Epithelial cell of prostate (primary cell): ENCODE measurements at places on chromosomes 5 and 9.
A peak's percentile ranks its signal among the peaks of the same experiment; 100 is the strongest.

- DNase-seq: no peak
These were observed at the start of gene TEK for GRCh38 chr9:27108981-27109541. Gene TEK (plus strand): TSS chr9:27109225. CDS start chr9:27109591, 366 bp downstream.

DNA sequence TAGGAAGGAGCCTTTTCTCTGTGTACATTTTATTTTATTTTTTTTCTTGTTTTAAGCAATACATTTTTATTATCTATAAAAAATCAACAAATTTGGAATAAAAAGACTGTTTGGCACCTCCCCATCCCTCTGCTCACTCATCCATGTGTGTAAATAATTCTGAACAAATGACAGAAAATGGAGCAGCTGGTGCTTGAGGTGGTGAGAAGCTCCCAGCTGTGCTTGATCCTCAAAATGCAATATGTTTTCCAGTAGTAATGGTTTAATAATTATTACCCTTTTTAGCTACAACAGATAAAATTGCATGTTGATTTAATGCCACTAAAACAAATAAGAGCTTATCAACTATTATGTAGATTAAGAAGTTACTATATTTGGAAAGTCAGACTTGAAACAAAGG, 132.5 kb downstream of the CDH18 start:
- no peak for DNase-seq

GRCh38 chr5:44542470-44542869, 153.2 kb upstream of the FGF10 start:
- DNase-seq: no peak

GRCh38 chr5:114362197-114362976, 517 bp downstream of the KCNN2 start:
- DNase-seq: no peak

DNA sequence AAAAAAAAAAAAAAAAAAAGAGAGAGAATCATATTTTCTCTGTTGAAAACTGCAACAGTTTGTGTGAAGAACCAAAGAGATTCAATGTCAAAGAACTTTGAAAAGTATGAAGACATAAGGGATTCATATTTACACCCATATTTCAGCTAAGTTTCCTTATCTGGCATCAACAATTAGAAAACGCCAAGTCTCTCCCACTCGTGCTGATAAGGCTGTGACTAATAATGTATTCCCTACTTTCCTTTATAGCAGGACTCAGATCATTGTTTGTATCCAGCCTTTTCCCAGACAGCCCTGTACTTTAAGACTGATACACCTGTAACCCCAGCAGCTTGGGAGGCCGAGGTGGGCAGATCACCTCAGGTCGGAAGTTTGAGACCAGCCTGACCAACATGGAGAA, 54.1 kb upstream of the STK32A start:
- no peak for DNase-seq

GRCh38 chr5:115875447-115875846, 33.7 kb downstream of the AP3S1 start:
- DNase-seq: no peak

- DNase-seq: no peak
These were observed 250.1 kb downstream of the PBX3 start for GRCh38 chr9:125997196-125997823.

DNA sequence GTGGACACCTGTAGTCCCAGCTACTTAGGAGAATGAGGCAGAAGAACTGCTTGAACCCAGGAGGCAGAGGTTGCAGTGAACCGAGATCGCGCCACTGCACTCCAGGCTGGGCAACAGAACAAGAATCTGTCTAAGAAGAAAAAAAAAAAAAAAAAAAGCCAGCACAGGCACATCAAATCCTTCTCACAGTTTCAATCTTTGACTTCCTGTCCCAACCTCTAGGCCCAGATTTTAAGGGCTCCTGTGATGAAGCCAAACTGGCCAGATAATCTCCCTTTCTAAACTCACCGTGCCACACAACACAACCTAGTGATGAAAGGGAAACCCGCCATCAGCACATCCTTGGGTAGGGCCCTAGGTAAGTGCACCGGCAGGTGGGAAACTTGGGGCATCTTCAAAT, 58.1 kb downstream of the ROR2 start:
- DNase-seq: no peak

DNA sequence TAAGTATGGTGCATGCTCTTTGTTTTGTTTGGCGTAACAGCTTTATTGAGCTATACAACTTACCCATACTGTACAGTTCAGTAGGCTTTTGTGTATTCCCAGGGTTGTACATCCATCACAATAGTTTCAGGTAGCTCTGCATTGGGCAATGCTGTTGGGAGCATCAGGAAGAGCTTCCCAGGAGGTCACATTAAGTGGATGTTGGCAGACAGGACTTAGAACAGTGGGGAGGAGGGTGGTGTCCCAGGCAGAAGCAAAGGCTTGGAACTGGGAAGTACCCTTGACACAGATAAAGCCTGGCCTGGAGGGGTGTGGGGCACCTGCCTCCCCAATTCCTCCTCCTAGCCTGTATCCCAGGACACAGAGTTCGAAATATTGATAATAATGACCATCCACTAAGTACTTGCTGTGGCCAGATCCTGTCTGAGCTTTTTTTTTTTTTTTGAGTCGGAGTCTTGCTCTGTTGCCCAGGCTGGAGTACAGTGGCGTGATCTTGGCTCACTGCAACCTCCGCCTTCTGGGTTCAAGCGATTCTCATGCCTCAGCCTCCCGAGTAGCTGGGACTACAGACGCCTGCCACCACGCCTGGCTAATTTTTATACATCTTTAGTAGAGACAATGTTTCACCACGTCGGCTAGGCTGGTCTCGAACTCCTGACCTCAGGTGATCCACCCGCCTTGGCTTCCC, 1.3 kb downstream of the BBLN start:
- DNase-seq: no peak

DNA sequence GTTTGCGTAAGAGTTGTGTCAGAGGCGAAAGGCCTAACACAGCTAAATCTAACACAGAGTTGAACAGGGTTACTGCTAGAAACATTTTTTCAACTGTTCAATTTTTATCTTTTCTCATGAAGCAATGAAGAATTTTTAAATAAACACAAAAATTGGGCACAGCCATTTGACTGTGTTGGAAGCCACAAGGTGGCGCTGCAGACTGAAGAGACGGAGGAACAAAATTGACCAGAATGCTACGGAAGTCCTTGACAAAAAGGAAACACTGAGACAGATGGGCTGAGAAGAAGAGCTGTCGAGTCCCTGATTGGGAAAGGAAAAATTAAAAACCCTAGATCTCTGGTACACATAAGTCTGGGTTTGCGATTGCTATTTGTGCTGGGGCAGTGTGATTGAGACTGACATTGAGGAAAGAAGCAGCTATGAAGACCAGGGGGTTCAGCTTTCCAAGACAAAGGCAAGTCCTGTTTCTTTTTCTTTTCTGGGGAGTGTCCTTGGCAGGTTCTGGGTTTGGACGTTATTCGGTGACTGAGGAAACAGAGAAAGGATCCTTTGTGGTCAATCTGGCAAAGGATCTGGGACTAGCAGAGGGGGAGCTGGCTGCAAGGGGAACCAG, at the start of gene PCDHB9:
PCDHB9 (plus strand) TSS at position 265 of the 616 bp plus-strand sequence; CDS start at position 423, 158 bp downstream.
- no peak for DNase-seq

GRCh38 chr5:131538177-131538593, 96.8 kb downstream of the RAPGEF6 start:
- peak; percentile 69 for DNase-seq

GRCh38 chr5:125011947-125012346, 265.5 kb upstream of the ZNF608 start:
- DNase-seq: no peak

- DNase-seq: no peak
These were observed 82.3 kb downstream of the MACIR start for GRCh38 chr5:103340717-103341388.

DNA sequence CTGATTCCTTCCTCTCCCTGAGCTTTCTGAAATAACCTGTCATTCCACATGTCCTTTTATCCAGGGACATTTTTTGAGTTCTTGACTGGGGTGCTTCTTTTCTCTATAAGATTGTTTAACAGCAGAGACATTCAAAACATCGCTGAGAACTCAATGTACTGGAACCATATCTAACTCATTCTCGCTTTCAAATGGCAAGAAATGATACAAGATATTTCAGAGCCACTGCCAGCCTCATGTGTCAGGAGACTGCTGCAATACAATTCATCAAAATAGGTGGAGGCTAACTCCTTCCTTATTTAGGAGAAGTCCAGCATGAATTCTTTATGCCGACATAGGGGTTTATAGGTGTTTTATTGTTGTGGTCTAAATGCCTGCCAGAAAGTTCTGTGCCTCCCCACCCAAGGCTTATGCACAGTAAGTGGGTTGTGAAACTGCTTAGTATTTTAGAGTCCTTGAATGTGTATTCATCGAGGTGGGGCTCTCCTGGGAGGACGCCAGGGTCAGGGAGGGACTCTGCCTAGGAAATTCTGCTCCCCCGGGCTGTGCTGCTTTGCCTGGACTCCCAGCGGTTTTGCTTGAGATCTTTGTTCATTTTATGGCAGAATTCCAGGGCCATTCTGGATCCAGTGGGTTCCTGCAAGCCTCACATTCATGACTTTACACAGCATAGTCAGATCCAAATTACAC, 53.9 kb downstream of the ZNF474 start:
- peak; percentile 78 for DNase-seq

- no peak for DNase-seq
These were observed 22.1 kb upstream of the IL13 start for GRCh38 chr5:132635873-132636272.

GRCh38 chr5:13976867-13977830, 32.7 kb upstream of the DNAH5 start:
- no peak for DNase-seq

DNA sequence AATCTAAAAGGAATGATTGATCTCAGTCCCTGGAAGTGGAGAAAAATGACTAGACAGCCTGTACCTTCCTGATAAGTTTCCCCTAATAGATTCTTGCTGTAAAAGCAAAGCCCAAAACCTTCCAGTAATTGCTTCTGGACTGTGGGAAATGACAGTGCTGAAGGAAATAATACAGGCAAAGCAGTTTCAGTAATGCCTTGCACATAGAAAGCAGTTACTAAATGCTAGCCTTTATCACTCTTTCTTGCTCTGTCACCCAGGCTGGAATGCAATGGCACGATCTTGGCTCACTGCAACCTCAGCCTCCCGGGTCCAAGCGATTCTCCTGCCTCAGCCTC, 50.3 kb downstream of the MAP1B start:
- no peak for DNase-seq

DNA sequence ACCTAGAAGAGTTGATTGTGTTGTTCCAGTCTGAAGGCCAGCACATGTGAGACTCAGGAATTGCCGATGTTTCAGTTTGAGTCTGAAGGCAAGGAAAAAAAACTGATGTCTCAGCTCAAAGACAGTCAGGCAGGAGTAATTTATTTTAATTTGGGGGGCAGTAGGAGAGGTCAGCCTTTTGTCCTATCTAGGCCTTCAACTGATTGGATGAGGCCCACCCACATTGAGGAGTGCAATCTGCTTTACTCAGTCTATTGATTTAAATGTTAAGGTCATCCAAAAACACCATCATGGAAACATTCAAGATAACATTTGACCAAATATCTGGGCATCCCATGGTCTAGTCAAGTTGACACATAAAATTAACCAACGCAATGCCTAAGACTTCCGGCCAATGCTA, 288.9 kb downstream of the CDK5RAP2 start:
- DNase-seq: no peak

DNA sequence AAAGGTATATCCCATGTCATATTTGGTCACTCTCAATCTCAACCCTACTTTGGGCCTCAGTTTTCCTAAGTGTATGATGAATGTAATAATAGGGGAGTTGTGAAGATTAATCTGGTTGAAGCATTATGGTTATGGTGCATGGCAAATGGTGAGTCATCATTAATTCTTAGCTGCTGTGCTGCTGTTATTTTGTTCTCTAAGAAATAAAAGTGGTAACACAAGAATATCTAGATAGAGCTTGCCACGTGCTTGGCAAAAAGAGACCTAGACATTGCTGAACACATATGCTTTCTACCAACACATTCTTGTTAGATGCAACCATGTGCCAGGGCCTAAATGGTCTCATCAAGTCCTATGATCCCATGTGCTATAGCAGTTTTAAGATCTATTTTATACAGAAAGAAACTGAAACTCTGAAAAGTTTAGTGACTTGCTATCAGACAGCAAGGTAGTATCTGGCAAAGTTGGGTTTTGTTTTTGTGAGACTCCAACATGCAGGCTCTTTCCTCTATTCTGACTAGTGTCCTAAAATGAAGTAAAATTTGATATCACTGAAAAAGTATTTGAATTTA, 699.9 kb upstream of the MEF2C start:
- DNase-seq: peak; percentile 14

- no peak for DNase-seq
These were observed 76.3 kb downstream of the CERT1 start for GRCh38 chr5:75435096-75435495.

DNA sequence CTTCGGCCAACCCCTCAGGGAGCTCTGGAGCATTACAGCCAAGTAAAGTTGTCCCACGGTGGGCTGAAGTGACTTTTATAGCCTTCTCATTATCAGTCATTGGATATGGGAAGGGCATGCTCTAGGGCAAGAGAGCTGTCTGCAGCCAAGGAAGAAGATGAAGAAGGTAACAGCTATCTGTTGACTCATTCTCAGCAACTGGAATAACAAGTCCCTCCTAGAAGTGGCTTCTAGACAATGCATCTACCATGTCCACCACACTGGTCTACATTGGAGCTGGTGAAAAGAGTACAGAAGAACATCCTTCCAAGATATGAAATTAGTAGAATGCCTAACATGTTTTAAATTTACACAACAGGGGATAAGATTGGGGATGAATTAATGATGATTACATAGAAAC, 524.2 kb downstream of the ACTL7B start:
- peak; percentile 18 for DNase-seq
